ENCODE measurements at places on chromosomes 4 and X. TPM values are rescaled to one million over a fixed set of nuclear protein-coding genes. Genes with fewer than 3 reads are reported as not detected.

Gene MAGEC2
- 0.09 TPM for total RNA-seq

Gene UGT2A3
- not detected for total RNA-seq

Gene N4BP2
- 15.4 TPM for total RNA-seq

DNA sequence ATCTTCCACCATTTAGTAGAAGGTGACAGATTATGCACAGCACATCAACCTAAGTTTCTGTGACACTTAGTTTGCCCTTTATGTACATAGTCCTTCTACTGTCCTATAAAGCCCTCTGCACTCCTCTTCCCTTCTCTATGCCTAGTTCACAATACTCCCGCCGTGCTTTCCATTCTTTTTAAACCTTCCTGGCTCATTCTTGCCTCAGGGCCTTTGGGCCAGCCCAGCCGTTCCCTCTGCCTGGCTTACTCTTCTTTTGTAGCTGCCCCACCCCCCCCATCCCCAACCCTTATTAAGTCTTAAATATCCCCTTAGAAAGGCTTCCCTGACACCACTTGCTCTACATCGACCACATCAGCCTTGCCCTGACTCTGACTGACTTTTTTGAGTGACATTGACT, 33.0 kb downstream of the SGMS2 start:
- no peak for DNase-seq

DNA sequence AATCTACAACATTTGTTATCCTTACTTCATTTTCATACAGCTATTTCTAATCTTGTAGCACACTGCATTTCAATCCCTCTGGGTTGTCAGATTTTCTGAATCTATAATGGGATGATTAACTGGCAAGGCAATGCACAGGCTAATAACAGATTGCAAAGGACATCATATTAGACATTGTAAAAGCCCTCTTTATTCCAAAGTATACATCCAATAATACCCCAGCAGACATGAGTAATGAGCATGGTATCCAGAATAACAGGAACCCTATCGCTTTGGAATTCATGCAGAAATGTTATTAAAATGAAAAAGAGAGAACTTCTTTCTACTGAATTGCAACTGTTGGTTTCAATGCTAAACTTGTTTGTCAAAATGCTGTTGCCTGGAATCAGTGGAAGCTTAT, 122.9 kb downstream of the C4orf33 start:
- DNase-seq, result peak; percentile 35

DNA sequence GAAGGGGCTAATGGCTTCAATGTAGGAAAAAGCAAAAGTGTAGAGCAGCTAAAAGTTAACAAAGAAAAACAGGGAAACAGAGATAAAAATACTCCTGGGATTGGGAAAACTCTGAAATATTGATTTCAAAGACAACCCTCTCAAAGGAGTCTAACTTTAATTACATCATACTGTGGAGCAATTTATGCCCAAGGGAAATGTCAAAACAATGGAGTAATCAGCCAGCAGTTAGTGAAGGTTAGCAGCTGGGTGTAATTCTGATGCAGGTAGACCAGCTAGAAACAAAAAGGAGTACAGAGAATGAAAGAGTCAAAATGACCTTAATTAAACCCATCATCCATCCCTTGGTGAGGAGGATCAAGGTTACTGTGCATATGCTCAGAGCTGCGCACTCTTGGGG, 169.0 kb downstream of the ADAM29 start:
- no peak for DNase-seq

DNA sequence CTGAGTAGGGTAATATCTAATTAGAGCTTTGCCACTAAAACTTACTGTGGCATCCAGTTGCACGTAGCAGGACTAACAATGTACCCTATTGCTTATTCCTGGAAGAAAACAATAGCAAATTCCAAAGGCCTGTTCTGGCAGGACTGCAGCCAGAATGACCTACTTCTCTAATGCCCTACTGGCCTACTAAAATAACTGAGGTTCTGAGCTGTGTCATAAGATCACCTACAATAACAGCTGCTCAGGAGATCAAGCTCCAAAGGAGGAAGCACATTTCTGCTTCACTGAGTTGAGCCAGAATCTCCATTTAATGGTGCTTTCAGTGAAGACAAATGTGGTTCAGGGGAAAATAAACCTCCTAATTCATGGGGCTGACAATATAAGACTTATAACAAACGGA, 42.2 kb upstream of the CXCL8 start:
- peak; percentile 71 for DNase-seq

DNA sequence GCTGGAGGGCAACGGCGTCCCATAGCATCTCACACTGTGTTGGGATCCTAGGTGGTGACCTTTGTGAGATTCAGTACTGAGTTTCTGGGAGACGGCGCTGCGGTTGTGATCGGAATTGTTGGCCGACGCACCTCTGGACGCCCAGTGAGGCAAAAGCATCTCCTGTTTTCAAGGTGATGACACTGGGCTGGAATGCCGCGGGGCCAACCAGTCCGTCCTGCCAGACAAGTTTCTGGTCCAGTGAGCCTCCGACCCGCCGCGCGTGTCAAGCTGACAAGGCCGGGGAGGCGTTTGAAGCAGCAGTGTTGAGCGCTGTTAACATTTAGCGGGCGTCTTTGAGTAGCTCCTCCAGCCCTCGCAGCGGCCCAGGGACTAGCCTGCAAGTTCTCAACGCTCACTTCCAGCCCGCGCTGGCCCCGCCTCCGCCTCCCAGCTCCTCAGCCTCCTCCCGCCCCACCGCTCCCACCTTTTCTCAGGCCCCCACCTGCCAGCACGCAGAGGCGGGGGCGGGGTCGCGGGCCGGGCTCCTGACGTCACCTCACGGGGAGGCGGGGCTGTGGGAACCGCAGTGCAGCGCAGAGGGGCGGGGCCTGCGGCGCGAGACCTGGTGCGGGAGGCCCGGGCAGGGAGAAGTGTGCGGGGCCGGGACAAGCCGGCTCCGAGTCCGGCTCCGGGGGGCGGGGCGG, 482 bp upstream of the CDS1 start:
- peak; percentile 33 for DNase-seq
